ENCODE measurements at places on chromosomes 6 and 20.
A peak's percentile ranks its signal among the peaks of the same experiment; 100 is the strongest.

DNA sequence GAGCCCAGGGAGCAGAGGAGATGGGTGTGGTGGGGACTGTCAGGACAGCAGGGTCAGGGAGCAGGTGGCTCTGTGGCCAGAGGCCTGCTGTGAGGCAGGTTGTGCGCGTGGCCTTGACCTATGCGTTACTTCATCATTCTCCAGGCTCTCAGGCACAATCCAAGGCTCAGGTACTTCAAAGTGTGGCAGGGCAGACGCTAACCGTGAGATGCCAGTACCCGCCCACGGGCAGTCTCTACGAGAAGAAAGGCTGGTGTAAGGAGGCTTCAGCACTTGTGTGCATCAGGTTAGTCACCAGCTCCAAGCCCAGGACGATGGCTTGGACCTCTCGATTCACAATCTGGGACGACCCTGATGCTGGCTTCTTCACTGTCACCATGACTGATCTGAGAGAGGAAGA, 535 bp downstream of the NCR2 start:
- no peak for DNase-seq

GRCh38 chr20:16860914-16861313, 112.8 kb downstream of the OTOR start:
- DNase-seq, result no peak

GRCh38 chr6:75855052-75855451, 106.0 kb downstream of the MYO6 start:
- DNase-seq, result no peak

DNA sequence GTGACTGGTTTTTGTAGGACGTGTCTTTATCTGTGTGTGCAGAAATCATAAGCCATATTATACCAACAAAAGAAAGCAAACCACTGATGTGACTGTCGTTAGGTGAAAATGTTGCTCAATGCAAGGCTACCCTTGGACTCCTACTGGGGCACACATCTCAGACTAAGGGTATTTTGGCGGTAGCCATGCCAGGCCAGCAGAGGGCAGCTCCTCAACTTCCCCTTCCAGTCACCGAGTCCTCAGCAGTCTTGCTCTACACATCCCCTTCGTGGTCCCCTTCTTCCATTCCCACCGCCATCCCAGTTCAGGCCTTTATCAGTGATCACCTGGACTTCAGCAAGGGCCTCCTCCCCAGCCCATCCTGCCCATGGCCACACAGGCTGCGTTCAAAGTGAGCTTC, 113.7 kb upstream of the GGTLC1 start:
- DNase-seq, result no peak

- no peak for DNase-seq
Observed at GRCh38 chr6:112216662-112217551, 37.5 kb downstream of the LAMA4 start.

DNA sequence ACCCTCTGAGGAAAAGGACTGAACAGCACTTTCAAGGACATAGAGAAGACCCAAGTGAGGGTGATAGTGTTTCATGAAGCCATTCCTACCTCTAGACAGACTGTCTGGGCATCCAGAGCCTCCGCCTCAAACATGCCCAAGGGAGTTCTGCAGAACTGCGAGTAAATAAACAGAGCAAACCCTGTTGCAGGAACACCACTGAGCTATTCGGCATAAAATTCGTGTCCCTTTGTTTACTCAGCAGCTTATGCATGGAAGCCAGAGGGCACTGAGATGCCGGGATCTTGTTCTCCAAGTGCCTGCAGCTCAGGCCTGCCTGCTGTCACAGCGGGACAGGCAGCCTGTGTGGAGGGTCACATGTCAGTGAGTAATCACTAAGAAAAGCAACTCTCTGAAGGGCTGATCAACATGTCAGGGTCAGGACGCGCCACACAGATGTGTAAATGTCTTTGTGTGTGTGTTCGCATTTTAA, 164.9 kb upstream of the HEY2 start:
- peak; percentile 22 for DNase-seq

DNA sequence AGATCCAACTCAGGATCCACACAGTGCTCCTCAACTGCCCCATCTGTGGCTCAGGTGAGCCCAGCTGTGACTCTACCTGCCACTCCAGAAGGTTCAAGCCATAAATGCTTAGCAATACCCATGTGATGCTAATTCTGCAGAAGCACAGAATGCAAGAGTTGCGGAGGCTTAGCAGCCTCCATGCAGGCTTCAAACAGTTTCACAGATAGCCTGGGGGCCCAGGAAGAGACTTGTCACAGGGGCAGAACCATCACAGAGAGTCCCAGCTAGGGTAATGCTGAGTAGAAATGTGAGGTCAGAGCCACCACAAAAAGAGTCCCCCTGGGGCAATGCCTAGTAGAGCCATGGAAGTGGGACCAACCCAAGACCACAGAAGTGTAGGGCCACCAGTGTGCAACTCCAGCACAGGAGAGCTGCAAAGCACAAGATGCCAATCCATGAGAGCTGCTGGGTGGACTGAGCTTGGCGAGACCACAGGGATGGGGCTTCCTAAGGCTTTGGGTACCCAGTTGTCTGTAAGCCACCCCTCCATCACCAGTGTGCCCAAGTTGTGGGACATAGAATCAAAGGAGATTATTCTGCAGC, 283.9 kb downstream of the UBE3D start:
- no peak for DNase-seq

GRCh38 chr6:28839443-28840120, 84.2 kb downstream of the TRIM27 start:
- no peak for DNase-seq

DNA sequence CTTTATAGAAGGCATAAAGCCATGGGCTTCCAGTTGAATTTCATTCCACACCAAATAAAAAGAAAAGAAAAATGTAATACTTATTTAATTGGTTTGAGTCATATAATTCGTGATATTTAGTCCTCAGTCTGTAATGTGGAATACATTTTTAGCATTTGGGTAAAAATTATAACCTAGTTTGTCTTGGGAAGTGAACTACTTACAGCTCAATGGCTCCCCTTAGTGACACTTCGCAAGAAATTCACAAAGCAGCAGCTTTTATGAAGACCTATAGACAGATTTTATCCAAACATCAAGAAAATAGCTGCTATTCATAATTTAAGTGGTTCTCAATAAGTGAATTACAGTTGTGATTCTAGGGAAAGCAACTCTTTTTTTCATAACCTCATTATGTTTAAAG, 72.1 kb downstream of the RSPO3 start:
- no peak for DNase-seq

DNA sequence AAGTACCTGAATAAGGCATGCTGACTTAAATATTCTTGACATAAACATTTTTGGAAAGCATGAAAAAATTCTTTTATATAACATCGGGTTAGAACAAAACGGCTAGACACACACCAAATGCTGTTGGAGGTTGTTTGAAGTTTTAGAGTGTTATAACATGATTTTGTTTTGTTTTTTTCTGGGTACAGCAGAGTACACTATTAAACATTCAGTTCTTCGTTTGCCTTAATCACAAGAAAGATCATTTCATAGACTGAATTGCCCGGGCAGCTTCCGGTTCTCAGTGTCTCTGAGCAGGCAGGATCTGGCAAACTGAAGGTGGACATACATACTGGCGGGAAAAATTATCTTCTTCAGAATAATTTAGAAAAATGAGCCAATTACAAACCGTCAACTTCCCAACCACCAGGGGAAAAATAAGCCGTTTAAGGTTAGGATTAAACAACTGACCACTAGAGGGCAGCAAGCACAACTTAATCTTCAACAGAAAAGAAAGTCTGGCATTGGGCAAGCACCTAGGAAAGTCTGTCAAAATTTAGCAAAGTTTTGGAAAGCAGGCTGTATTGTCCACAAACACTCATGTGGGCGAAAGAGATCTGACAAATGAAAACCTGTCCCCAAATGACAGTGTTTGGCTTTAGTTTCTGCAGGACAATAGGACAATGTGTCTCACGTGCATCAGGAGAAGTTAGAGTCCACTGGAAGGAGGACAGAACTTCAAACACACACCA, 15.0 kb downstream of the ZNF217 start:
- DNase-seq, result peak; percentile 75

DNA sequence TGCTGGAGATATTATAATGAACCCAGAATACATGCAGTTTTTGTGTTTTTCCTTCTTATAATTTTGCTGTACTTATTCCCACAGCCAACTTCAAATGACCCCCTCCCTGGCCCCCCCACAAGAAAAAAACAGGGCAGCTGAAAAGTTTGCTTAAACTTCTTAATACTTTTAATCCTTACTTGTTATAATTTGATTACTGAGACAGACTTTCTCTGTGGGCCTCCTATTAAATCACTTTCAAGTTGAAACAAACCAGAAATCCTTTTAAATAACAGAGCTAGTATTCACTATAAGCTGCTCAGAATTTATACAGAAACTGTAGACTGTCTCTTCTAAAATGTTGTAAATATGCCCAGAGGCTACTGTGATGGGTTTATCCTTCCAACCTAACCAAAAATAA, 106.3 kb downstream of the CENPW start:
- no peak for DNase-seq

DNA sequence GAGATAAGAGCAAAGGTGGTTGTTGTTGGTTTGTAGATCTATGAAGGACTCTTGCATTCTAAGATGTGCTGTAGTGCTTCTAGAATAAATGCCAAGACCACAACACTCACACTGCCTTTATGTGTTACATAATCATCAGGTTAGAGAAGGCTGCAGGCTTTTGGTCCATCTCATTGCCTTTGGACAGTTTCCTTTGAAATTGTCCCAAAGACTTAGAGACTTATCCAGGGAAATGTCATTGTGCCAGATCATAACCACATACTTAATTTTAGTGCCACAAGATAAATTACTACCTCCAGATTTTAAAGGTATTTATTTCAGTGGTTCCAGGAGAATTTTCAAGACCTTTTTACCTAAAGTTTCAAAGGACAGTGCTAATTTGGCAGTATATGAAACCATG, 666.6 kb upstream of the CITED2 start:
- no peak for DNase-seq

GRCh38 chr20:20014659-20015058, 2.5 kb upstream of the NAA20 start:
- DNase-seq, result no peak

DNA sequence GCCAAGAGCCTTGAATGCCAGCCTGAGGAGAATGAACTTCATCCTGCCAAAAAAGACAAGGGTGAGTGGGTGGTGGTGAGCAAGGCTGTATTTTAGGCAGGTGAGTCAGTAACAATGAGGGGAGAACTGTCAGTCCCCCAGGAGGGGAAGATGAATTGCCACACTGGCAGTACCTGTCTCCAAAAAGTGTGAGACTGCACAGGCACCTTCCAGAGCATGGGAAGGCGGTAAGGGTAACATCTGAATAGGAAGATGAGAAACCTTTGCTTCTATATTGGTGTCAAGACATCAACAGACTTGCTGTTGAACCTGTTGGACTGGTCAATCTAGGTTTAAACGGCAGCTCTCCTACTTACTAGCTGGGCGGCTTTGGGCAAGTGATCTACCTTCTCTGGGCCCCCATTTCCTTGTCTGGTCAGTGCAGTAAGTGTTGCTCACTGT, 30.9 kb downstream of the STK35 start:
- DNase-seq, result no peak
